Fibroblast of the aortic adventitia (primary cell): ENCODE measurements at places on chromosomes 16 and 17. TPM values are rescaled to one million over a fixed set of nuclear protein-coding genes. Genes with fewer than 3 reads are reported as not detected.

SMPD3 gene
- total RNA-seq, result not detected in 2 replicates

DNA sequence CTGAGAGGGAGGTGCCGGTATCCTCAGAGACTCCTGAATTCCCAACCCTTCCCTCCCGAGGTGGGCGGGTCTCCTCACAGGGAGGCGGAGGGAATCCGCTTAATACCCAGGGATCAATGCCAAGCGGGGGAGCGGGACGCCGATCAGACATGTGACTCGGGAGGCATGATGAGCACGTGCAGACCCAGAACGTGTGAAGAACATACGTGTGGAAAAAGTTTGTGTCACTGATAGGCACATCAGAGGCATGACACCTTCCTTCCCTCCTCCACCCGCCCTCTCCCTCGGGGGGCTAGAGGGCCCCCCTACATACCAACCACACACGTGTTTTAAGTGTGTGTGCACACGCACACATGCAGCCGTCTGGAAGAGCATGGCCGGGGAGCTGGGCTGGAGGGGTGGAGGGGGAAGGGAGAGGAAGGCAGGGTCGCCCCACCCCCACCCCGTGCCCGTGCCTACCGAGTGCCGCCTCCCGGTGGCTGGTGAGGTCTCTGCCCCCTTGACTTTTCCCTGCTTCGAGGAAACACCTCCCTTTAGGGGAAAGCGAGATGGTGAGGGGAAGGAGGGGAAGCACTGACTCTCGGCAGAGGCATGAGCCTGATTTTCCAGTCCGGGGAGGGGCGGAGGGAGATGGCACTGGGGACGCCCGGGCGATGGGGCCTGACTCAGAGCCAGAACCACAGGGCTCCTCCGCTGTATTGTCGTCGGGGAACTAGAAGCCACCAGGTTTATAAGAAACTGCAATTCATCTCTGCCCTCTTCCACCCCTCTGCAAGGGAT, 12.1 kb upstream of the TBX21 start:
- DNase-seq, result no peak

PABPN1L gene
- total RNA-seq, result not detected in 2 replicates

DNA sequence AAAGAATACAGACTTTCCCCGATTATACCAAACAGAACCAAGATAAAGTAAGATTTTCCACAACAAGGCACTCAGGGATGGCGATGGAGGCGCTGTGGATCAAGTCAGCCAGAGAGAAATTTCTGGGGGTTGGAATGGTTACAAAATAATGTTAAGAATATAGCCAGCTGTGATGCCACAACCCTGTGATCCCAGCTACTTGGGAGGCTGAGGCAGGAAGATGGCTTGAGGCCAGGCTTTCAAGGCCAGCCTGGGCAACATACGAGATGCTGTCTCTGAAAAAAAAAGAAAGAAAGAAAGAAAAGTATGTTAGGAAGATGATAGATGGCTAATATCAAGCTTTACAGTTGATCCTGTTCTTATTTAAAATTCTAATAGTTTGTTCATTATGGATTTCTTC, 10.6 kb upstream of the ALOX12 start:
- DNase-seq, result no peak

DNA sequence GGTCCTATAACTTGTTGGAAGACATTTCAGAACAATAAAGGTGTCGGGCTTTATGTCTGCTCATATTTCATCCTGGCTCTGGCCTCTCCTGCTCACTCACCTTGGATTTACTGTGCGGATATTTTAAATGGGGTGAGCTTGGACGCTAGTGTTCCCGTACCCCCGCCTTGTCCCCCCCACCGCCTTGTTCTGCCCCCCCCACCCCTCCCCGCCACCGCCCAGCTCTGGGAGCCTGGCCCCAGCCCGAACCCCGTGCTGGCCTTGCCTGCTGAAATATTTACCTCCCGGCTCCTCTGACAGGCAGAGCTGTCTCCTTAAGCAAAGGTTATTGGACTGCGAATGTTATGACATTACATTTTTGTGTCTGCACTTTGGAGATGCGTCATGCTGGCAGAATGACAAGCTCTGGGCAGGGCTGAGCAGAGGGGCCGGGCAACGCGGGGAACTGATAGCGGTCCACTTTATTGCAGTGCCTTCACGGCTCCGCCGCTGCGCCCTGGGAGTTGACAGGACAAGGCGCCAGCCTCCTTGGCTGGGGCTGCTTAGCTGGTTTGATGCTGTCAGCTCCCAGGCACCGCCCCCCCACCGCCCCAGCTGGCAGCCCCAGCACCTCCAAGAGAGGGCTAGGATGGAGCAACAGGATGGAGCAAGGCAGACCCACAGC, 222.5 kb upstream of the GSE1 start:
- peak; percentile 93 for DNase-seq

DNA sequence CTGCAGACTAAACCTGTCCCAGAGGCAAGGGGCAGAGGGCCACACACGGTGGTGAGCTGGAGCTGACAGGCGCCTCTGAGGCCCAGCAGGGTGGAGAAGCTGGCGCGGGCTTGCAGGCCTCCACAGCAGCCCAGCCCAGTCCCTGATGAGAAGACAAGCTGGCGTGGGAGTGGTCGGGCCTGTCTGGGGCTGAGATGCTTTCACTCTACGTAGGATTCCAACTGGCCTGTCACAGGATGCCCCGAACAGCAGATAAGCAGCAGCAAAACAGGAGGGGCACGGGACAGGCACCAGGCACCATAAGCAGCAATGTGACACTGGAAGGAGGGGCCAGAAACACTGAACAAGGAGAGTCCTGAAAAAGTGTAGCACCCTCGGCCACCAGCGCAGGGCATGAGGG, 40.1 kb downstream of the PEMT start:
- no peak for DNase-seq

USP43 gene
- not detected in 2 replicates for total RNA-seq

- no peak for DNase-seq
These were observed 356.7 kb downstream of the SOX9 start for GRCh38 chr17:72477491-72477890.

DNA sequence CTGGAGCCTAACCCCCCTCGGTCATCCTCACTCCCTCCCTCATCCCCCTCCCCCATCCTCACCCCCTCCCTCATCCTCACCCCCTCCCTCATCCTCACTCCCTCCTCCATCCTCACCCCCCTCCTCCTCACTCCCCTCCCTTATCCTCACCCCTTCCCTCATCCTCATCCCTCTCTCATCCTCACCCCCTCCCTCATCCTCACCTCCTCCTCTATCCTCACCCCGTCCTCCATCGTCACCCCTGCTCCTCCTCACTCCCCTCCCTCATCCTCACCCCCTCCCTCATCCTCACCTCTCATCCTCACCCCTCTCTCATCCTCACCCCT, 571 bp downstream of the PRSS33 start:
- no peak for DNase-seq

GRCh38 chr17:56426901-56427300, 166.6 kb upstream of the NOG start:
- DNase-seq, result no peak

DNA sequence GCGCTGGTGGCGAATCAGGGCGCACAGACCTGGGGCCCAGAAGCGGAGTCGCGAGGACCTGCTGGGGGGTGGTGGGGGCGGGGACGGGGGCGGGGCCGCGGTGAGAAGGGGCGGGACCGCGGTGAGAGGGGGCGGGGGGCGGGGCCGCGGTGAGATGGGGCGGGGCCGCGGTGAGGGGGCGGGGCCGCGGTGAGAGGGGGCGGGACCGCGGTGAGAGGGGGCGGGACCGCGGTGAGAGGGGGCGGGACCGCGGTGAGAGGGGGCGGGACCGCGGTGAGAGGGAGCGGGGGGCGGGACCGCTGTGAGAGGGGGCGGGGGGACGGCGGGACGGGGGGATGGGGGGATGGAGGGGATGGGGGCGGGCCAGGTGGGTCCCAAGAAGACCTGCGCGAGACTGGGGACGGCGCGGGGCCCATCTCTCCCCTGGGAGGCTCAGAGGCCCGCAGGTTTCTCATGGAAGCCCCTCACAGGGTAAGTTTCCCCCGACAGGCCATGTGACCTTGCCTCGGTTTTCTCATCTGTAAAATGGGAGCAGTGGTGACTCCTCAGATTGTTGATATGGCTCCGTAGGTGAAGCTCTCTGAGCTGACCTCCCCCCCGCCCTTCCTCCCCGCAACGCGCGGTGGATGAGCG, 28.6 kb upstream of the DBNDD1 start:
- DNase-seq, result no peak
